ENCODE measurements at places on chromosomes 13 and 19. TPM values are rescaled to one million over a fixed set of nuclear protein-coding genes. Genes with fewer than 3 reads are reported as not detected.

The VSTM2B gene
- total RNA-seq = 0.28 TPM

The LMTK3 gene
- total RNA-seq = not detected

The ZNF492 gene
- total RNA-seq = 1.2 TPM

The CCDC194 gene
- total RNA-seq = not detected

The SRRM5 gene
- not detected for total RNA-seq

The LYPD3 gene
- under 0.01 TPM for total RNA-seq

The MAB21L1 gene
- total RNA-seq = 1.1 TPM

The MYO1F gene
- total RNA-seq = 0.19 TPM

The MBD3L2 gene
- not detected for total RNA-seq

The DOHH gene
- 7.6 TPM for total RNA-seq

The ZNF497 gene
- total RNA-seq = 0.58 TPM
